ENCODE measurements at places on chromosomes 1 and 21.

GRCh38 chr21:38126666-38127303, 130.0 kb upstream of the KCNJ15 start:
- peak; percentile 65 for DNase-seq

GRCh38 chr1:93215322-93215721, 34.8 kb downstream of the CCDC18 start:
- DNase-seq, result no peak

GRCh38 chr1:54810153-54810942, 9.2 kb upstream of the TTC22 start:
- peak; percentile 86 for DNase-seq

DNA sequence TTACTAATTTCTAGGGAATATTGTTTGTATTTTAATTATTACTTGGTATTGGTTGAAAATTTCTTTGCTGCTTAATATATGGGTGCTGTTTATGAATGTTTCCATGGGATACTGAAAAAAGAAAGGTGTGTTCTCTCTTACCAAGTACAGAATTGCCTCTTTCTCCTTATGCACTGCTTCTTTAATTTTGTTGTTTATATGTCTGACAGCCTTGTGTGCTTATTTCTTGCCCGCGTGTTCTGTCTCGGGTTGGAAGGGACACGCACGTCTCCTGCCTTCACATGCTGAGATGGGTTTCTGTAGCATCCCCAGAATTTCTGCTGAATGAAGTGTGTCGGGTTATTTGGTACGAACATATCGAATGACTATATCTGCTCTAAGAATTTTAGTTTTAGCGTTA, 51.1 kb downstream of the AGPAT3 start:
- no peak for DNase-seq

DNA sequence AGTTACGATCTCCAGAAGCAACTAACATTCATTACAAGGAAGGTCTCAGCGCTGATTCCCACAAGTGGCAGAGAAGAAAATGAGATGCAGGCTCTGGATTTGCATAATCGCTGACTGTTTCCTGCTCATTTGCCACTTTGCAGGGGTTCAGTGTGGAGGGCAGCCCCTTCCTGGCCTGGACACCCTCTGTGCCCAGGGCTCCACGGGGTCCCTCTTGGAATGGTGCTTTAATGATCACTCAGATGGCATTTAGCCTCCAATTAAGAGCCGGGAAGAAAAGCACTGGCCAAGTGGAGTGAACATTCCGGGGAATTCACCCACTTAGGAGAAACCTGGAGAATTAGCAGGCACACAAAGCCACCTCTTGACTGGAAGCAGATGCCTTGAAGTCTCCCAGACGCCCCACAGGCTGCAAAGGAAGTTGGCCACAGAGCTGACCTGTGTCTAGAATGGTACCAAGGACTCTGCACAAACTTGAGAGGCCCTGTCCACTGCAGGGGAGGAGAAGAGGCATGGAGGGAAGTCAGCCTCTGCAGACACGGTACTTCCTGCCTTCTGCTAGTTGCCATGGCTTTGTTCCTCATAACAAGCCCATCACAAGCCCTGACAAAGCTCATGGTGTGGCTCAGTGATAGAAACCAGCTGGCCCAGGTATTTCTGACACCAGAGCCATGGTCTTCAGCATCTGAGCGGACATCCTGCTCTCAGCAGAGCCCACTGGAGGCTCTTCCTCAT, 157.2 kb downstream of the KAZN start:
- DNase-seq, result no peak
